Muscle of arm (tissue), 14 donors: ENCODE measurements at places on chromosomes 3 and 15. TPM values are rescaled to one million over a fixed set of nuclear protein-coding genes. Genes with fewer than 3 reads are reported as not detected.

The AADACL2 gene
- polyA plus RNA-seq = not detected

The C3orf22 gene
- not detected for polyA plus RNA-seq

The NUP210 gene
- polyA plus RNA-seq = 10.2 TPM

The SAXO2 gene
- 4.6 TPM for polyA plus RNA-seq

The PLSCR5 gene
- polyA plus RNA-seq = not detected

The CCDC191 gene
- 4.5 TPM for polyA plus RNA-seq

The FOXL2NB gene
- not detected for polyA plus RNA-seq

The CNTN4 gene
- 8.4 TPM for polyA plus RNA-seq

The SERPINI2 gene
- not detected for polyA plus RNA-seq

The ATG3 gene
- 30.7 TPM for polyA plus RNA-seq

The CYP8B1 gene
- polyA plus RNA-seq = not detected

The UROC1 gene
- polyA plus RNA-seq = 0.19 TPM

The ACKR4 gene
- polyA plus RNA-seq = 1.0 TPM

The MTHFS gene
- polyA plus RNA-seq = 17.2 TPM

The SMCO1 gene
- polyA plus RNA-seq = 1.6 TPM

The C3orf70 gene
- 3.0 TPM for polyA plus RNA-seq

The TMEM62 gene
- 8.7 TPM for polyA plus RNA-seq

The KPNA4 gene
- 77.1 TPM for polyA plus RNA-seq

The TMEM40 gene
- polyA plus RNA-seq = not detected

The EMC7 gene
- 56.0 TPM for polyA plus RNA-seq

The NRG4 gene
- 0.85 TPM for polyA plus RNA-seq

The DOCK3 gene
- polyA plus RNA-seq = 0.15 TPM

The CACNA1D gene
- polyA plus RNA-seq = 2.2 TPM

The MOBP gene
- not detected for polyA plus RNA-seq

The GOLGA8R gene
- not detected for polyA plus RNA-seq

The ATP13A4 gene
- polyA plus RNA-seq = 12.3 TPM

The TLR9 gene
- polyA plus RNA-seq = 0.11 TPM

The LYZL4 gene
- polyA plus RNA-seq = not detected

The ERICH6 gene
- 0.20 TPM for polyA plus RNA-seq

The ZBBX gene
- not detected for polyA plus RNA-seq

The NR2E3 gene
- polyA plus RNA-seq = not detected

The IQCF5 gene
- polyA plus RNA-seq = not detected

The GABRB3 gene
- polyA plus RNA-seq = 1.6 TPM

The LRRC49 gene
- 7.2 TPM for polyA plus RNA-seq

The CIB2 gene
- 13.0 TPM for polyA plus RNA-seq

The HRH1 gene
- not detected for polyA plus RNA-seq

The BOC gene
- polyA plus RNA-seq = 35.5 TPM

The PTH1R gene
- not detected for polyA plus RNA-seq

The CHDH gene
- 1.2 TPM for polyA plus RNA-seq

The NKTR gene
- 48.8 TPM for polyA plus RNA-seq

The GPR160 gene
- polyA plus RNA-seq = 3.4 TPM

The MESP2 gene
- polyA plus RNA-seq = not detected

The ZNF385D gene
- polyA plus RNA-seq = 51.8 TPM

The PP2D1 gene
- 0.65 TPM for polyA plus RNA-seq

The HESX1 gene
- polyA plus RNA-seq = not detected

The HACD3 gene
- polyA plus RNA-seq = not detected

The SERPINI1 gene
- 11.2 TPM for polyA plus RNA-seq

The BSN gene
- 0.81 TPM for polyA plus RNA-seq
